A549 (cell line): ENCODE measurements at places on chromosomes 12 and 14. TPM values are rescaled to one million over a fixed set of nuclear protein-coding genes. Genes with fewer than 3 reads are reported as not detected.

DNA sequence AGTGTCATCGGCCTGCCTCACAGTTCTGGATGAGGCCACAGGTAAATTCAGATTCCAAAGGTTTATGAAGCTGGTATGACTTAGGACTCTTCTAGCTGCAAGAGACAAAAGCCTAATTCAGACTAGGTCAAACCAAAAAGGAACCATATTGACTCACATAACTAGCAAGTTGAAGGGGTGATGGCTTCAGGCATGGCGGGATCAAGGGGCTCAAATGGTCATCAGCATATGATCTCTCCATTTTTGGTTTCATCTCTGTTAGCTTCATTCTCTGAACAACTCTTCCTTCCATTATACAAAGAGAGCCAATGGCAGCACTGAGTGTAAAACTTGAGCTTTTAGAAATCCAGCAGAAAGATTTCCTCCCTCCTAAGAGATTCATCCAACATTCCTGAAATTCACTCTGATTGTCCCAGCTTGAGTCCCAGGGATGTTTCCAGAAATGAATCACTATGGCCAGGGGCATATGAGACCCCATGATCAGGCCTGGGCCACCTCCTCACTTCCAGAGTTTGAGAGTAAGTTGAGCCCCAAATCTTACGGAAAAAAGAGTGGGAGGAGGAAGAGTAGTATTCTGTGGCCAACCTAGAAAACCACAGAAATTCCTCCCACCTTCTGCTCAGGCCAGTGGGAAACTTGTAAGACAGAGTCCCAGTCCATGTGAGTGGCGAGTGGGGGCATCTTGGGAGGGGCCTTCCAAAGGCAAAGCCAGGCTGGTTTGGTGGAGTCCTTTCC lies 2.0 kb upstream of the MAP1LC3B2 start:
- DNase-seq: no peak

GRCh38 chr14:35252451-35252868 lies 39.7 kb upstream of the PSMA6 start:
- DNase-seq: no peak

GRCh38 chr12:64611341-64612284 lies 1.3 kb downstream of the RASSF3 start:
- DNase-seq: no peak

DNA sequence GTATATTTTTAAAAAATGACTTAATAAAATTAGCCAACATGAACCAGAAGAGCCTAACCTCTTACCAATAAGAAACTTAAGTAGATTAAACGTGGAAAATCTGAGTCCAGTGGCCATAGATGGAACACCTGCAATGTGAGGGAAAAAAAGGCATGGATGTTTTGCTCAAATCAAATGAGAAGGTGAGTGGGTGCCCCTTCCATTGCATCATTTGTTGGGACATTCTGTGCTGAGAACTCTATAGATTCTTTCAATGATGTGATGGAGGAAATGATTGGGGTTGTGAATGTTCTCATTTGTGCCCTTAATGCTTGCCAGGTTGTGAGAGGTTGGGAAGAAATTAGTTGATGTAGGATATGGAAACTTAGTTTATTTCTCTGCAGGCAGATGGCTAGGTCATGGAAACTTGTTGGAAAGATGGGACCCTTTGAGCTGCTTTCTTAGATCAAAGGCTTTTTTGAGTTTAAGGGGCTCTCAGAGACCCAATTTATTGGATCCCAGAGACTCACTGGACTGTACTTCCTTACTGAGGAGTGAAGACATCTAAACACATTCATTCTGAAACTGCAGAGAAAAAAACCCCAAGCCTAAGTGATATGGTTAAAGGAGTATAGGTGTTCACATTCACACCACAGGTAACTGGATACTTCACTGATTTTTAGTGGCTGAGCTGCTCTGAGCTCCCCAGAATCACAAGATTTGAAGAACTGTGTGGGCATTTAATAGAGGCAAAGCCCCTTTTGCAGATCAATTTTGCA lies 95.9 kb downstream of the DACT1 start:
- DNase-seq: no peak

DNA sequence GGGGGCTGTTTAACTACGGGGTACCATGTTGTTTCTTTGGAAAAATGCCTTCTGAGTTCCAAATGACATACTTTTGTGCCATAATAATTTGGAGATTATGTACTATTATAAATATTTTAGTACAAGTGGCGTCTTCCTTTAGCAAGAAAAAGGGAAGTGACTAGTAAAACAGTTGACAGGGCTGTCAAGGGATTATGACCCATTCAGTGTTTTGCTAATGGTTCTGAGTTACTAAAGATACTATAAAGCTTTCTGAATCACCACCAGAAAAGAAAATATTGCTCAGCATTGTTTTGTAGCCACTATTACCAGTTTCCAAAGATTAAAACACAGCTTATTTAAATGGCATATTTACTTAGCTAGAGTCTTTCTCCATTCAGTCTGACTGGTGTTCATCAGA lies 334.9 kb downstream of the SNAPC1 start:
- DNase-seq: no peak

DNA sequence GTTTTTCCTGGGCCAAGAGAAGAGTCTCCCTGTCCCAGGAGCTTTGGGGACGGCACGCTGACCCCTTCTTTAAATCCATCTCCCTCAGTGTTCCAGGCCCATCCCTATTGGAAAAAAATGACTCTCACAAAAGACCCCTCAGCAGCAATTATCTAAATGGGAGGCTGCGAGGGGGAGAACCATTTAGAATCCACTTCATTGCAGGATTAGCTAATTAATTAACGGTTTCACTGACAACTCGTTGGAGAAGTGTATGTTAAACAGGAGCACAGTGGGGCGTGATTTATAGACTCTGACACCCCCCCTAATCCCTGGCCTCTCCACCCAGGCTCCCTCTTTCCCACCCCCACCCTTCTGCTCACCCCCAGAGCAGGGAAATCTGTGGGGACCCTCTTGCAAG lies 162.8 kb upstream of the LHX5 start:
- no peak for DNase-seq

GRCh38 chr12:115129727-115130126 lies 445.8 kb upstream of the TBX3 start:
- no peak for DNase-seq

DNA sequence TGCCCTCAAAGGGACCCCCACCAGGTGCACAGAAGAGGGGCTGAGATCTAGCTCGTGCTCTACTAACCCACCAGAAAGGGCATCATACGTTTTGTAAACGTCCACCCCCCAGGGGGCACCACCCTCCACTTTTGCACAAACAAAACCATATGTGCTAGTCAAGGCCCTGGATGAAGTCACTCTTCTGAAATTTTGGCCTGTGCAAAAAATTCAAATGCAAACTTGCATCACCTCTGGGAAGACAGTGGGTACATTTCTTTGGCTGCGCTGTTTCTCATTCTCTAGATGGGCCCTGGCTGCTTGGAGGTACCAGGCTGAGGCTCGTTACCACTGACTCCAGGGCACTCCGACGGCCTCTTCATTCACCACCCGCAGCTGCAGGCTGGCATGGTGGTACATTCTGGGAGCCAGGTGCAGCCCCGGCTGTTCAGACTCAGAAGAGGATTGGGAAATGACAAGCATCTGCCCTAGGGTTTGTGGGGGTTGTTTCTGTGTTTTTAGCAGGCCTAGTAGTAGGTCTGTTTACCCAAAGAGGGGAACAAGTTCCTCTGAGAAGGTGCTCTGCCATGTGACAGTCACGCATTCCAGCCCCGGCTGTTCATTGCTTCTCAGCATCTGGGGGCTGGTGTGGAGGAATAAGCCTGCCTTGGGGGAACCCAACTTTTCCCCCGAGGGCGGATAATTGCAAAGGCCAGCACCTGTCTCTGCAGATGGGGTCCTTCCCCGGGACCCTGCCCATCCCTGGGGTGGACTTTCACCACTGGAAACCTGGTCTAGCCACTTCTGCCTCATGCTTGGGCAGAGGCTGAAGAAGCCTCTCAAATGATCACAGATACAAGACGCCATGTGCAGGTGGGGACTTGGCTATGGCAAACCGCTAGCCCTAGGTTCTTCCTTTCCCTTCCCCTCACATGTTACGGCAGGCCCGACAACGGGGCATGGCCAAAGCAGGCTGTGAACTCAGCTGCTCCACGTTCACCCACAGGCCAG lies 147.6 kb downstream of the DPF3 start:
- no peak for DNase-seq

DNA sequence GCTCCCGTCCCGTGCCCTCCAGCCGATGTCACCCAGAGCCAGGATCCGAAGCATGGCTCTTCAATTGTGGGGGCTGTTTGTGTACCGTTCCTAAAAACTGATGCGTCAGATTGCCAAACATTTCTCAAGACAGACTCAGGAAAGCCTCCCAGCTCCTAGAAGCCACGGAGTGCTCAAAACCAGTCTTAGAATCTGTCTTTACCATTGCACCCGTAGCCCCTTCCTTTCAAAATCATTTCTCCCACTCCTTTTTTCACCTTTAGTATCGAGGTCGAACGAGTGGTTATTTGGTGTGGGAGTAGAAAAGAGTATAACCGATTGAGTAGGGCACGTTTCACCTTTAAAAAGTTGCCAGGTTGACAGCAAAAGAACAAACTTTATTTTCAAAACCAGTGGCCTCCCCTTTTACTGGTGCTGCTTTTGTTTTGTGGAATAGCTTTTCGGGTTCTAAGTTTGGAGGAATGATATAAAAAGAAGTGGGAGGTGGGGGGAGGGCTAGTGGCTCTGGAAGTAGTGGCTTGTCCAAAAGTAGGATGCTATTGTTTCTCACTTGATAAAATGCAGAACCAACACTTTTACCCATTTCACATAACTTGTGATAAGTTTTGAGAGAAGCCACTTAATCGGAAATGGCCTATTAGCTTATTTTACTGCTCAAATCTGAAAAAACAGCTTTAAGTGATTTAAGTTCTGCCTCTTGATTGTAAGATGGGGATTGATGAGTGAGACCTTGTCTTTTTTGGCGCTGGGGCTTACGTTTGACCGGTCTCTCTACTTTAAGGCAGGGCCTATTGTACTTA lies 803 bp downstream of the STK38L start:
- no peak for DNase-seq

SPRING1 gene
- polyA plus RNA-seq: 9.1 to 11.2 TPM (median 10.9 TPM) in 3 replicates

CLEC1B gene
- polyA plus RNA-seq: not detected in 3 replicates

PARP11 gene
- polyA plus RNA-seq: 1.8 to 2.2 TPM (median 2.1 TPM) in 3 replicates
